Left lung (tissue), 14 donors: ENCODE measurements at places on chromosomes 13 and 19. TPM values are rescaled to one million over a fixed set of nuclear protein-coding genes. Genes with fewer than 3 reads are reported as not detected.

Gene TSHZ3
- total RNA-seq: 7.0 TPM

- DNase-seq: no peak
These were observed 5.4 kb downstream of the CCDC61 start for GRCh38 chr19:46000491-46001246.

DNA sequence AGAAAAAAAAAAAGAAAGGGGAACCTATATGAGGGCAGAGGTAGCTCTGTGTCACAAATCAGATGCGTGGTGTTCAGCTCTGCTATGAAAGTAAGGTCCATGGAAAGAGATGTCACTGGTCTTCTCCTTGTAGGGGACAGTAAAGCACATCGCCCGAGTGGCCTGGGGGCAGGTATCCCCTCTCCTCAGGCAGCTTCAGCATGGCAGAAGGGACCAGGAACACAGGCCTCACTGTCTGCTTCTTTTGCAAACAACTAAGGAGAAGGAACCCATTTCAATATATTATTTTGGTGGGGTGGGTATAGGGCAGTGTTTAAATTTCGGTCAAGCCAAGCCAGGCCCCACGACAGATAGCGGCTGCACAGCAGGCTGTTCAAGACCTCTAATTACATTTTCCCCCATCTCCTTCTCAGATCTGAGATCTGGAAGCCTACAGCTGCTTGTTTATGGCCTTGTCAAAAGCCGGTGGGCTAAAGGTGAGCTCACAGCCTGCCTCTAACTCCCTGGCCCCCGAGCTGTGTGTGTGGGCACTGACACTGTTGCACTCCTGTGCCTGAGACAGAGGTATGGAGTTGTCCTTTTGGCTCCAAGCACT lies 72.8 kb downstream of the HSPH1 start:
- no peak for DNase-seq

DNA sequence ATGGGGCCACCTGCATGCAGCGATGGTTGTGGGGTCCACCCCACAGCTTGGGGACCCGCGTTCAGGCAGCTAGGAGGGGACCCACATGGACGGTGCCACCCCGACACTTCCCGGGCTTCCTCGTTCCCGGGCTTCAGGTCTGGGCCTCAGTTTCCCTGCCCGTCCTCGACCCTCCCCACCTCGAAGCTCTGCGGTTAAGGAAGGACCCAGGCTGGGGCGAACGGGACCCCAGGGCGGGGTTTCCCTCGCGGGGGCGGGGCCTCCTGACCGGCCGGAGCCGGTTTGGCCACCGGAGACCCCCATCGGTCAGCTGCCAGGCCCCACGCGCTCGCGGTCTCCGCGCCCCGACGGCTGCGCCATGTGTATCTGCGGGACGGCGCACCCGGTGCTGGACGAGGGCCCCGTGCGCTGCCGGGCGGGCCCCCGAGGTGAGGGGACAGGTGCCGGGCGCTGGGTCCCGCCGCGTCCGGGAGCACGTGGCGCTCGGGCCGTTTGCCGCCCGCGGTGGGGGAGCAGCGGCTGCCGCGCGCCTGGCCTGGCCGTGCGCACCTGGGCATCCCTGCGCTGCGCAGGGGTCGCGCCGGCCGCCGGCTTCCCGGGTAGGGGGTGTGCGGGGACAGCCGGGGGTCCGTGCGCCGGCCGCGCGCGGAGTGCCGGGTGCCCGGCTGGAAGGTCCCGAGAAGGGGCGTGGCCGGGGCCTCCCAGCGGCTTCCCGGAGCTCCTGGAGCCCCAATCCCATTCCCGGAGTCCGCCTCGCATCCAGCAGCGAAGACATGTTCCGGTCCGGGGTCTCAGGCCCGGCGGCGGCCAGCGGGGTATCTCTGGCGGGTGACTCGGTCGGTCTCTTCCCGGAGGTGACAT lies 4.2 kb downstream of the ARHGAP45 start:
- no peak for DNase-seq

- DNase-seq: no peak
These were observed 9.0 kb upstream of the JUND start for GRCh38 chr19:18290302-18291018.
